Breast epithelium (tissue), 4 donors: ENCODE measurements at places on chromosomes 5 and 9. TPM values are rescaled to one million over a fixed set of nuclear protein-coding genes. Genes with fewer than 3 reads are reported as not detected.

DNA sequence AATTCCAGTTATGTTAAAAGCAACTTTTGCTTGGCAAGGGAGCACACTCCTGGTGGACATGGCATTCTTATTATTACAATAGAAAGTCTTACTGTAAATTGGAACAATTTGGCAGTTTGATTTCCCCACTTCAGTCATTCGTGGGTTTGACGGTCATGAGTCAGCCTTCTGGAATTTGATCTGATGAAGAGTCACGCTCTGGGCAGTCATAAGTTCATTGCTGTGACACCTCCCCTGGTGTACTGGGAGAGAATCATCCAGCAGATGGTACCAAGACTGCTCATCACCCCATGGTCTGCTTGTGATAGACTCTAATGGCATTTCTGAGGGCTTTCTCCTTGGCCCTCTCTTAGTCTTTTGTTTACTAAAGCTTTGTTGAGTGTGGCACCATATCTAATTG is 53.8 kb downstream of the GLRA1 start:
- no peak for DNase-seq
- no peaks in the 10 kb centered on the region for H3K36me3 ChIP-seq
- H3K4me1 ChIP-seq: no peaks in the 10 kb centered on the region
- no peak overlapping the region for H3K4me3 ChIP-seq

Gene FRMD3
- 14.1 TPM for total RNA-seq

Gene PCDHGB4
- total RNA-seq: 10.5 TPM

Gene PCDHGB3
- total RNA-seq: 5.3 TPM

Gene POLR3G
- 4.8 TPM for total RNA-seq

- no peaks in the 10 kb centered on the region for H3K36me3 ChIP-seq
- no peak overlapping the region for H3K4me3 ChIP-seq
- DNase-seq: no peak
- peak overlapping the region; percentile 56 for H3K27ac ChIP-seq
- H3K27me3 ChIP-seq: no peaks in the 10 kb centered on the region
Observed at GRCh38 chr5:158154226-158155005, 295.5 kb upstream of the CLINT1 start.

Gene VLDLR
- total RNA-seq: 6.7 TPM

DNA sequence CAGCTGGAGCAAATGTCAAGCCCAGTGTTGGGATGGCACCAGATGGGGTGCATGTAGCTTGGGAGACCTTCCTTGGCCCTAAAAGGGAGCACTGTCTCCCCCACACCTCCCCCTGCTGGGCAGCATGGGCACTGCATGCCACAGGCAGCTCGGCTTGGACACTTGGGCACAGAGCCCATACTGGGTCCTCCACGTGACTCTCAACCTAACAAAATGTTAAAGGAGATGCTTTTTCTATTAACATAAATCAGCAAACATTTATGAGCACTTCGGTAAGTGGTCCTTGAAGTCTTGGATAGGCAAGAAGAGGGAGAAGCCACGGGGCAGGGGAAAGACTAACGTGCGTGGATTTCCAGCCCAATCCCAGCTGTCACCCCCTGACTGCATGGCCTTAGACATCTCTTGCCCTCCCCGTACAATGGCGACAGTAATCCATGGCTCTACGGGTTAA is 23.9 kb upstream of the MAPK9 start:
- peak; percentile 71 for DNase-seq
- no peak overlapping the region for H3K27ac ChIP-seq
- no peaks in the 10 kb centered on the region for H3K36me3 ChIP-seq
- no peaks in the 10 kb centered on the region for H3K4me1 ChIP-seq
- H3K27me3 ChIP-seq: no peaks in the 10 kb centered on the region

Gene PCDHB4
- total RNA-seq: 9.2 TPM
